ENCODE measurements at places on chromosomes 2 and 18.
A peak's percentile ranks its signal among the peaks of the same experiment; 100 is the strongest.

DNA sequence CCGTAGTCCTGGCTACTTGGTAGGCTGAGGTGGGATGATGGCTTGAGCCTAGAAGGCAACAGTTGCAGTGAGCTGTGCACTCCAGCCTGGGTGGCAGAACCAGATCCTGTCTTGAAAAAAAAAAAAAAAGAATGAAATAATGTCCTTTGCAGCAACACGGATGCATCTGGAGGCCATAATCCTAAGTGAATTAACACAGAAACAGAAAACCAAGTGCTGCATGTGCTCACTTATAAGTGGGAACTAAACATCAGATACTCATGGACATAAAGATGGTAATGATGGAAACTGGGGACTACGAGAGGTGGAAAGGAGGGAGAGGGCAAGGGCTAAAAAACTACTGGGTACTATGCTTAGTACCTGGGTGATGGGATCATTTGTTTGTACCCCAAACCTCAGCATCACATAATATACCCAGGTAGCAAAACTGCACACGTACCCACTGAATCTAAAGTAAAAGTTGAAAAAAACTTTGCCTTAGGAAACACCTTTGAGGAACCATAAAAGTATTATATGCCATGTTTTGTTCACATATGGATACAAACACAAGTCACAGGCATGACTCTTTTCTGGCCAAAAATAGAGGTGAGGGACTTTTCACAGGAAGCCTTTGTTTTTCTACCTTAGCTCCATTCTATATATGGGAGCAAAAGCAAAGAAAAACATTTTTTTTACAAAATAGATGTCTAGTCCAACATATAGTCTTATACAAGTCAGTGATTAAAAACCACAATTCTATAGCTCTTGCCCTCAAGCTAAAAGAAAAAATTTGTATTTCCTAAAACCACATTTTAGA, 36.6 kb downstream of the GPR155 start:
- DNase-seq = no peak

DNA sequence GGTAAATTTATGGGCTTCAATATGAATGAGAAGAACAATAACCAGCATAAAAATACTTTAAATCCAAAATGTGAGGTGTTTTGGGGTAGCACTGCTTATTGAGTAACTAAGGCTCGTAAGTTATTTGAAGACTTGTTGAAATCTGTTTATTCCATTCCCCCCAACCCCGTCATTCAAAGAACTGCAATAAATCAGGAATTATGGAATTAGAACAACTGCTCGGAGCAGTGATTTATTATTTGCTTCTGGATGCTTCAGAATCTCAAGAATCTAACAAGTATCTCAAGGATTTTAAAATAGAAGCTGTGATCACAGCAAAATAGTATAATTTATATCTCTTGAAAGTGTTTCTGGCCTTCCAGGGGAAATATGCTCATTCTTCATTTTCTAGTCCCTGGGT, 86.8 kb downstream of the EML6 start:
- DNase-seq = no peak

DNA sequence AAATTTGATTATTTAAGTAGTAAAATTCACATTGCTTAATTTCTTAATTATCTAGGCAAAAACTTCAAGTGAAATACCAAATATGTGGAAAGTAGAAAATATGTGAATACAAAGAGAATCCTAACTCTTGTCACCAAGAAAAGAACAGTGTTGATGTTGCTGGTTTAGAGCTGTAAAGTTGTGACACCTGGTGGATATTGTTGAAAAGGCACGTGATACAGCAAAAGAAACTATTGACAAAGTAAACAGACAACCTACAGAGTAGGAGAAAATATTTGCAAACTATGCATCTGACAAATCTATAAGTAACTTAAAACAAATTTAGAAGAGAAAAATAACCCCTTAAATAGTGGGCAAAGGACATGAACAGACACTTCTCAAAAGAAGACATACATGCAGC, 25.6 kb upstream of the ZC3H15 start:
- DNase-seq = no peak

DNA sequence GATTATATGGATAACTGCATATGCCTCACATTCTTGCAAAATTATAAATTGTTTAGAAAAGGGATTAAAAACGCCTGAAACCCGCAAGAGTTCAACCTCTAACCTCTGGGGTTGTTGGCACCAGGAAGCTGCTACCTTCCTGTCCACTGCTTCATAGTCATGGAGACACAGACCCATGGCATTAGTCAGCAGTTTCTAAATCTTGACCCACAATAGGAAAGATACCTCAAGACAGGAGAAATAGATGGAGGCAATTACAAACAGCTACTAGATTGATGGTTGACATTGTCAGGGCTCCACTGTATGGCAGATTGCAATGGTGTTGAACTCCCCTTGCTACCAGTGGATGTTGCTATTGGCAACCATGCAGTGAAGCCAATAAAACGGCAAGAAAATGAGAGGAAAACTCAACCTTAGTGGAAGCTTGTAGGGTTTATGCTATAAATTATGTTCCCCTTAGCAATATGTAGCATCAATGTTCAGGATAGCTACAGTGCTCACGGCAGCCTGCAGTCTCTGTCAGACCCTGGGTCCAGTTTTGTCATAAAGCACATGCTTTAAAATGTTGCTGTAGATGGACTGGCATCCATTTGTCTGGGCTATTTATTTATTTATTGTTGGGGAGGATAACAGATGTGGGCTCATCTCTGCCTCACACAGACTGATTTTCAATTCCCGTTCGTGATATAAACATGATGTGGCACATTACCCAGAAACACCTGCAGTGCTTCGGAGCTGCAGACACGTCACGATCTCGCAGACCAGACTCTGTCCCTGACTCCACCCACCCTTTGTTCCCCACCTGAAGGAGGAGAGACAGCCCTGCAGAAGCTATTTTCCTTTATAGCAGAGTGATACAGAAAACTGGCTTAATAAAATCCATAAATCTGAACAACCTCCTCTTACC, 233.4 kb downstream of the AGPS start:
- no peak for DNase-seq

DNA sequence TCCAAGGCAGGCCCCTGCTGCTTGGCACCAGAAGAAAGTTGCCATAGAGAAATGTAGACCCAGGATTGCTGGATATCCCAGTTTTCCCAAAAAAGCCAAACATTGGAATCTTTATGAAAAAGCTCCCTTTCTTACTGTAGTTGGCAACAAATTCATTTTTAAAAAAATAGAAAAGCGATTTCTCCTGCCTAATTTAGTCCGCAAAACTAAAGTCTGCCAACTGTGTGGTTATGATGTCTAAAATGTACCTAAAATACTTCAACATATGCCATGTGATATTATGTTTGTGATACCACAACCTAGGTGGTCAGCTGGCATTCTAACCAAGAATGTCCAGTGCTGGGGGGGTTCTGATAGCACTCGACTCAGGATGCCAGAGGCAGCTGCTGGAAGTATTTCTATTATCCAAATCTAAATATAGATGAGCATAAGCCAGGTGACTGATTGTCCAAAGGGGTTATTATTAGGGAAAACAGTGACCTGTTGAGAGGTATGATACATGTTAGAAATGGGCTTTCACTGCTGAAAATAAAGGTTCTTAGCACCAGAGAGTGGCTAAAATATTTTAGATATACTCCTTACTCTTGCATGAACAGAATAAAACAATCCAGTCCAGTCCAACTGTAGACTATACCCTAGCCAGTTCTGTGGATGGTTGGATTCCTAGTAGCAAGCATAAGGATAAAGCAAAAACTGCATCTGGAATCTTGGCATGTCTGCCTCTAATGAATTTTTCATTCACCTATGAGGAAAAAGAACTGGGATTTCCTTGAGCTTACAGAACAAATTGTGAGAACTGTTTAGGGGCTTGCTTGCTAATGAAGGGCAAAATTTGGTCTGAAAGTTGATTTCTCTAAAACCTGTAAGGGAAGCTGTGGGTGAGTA, 101.7 kb downstream of the STK39 start:
- DNase-seq = no peak

DNA sequence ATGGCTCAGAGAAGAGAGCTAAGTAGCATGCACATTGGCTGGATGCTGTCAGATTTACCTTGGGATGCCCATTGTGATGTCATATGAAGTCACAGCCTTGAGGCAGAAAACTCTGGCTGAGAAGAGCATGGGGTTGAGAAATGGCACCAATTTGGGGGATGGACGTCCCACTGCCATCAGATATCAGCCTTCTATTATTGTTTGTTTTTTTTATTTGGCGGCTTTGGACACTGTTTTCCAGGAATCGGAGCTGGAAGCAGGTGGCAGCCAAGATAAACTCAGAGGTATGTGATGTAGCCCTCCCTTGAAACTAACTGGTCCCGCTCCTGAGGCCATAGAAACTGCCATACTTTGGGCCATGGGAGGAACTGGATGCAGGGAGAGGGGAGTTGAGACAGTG, 40.6 kb downstream of the GCKR start:
- no peak for DNase-seq

GRCh38 chr2:46175419-46175818, 121.8 kb upstream of the EPAS1 start:
- no peak for DNase-seq

DNA sequence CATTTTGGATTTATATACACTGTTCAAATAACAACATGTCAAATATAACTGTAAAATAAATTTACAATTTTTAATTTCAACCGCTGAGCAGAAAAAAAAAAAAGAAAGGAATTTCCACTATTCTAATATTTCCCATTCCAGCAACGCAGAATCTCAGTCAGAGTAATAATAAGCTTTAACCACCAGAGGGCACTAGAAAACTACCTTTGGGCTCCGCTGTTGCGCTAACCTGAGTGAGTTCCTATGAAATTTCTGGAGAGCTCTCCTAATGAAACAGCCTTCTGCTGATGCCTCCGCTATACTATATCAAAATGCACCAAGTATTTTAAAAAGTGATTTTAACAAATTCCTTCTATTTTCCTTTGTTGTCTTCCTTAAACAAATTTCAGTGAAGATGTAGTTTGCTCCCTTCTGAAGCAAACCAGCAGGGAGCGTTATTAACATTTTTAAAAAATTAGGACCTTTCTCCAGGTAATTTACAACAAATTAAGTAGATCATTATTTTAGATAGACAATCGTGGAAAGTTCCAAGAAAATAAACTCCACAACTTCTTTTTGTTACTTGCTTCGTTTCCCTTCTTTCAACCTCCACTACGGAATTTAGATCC, 23.0 kb downstream of the ERMN start:
- peak; percentile 8 for DNase-seq

DNA sequence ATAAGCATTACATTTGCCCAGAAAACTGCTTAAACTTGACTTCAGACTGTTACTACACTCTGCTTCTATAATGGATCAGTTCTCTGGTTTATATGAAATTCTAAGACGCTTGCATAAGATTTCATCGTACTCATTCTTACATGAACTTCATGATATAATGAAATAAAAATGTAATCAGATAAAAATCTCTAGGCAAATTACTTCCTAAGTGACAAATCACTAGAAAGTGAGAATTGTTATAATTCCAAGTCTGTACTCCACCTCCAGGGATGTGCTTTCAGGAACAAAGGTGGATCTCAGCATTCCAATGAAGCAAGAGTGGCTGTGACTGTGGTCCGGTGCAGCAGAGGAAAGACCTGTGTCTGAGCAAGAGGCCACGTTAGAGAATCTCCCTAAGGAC, 226.2 kb downstream of the PIEZO2 start:
- no peak for DNase-seq

DNA sequence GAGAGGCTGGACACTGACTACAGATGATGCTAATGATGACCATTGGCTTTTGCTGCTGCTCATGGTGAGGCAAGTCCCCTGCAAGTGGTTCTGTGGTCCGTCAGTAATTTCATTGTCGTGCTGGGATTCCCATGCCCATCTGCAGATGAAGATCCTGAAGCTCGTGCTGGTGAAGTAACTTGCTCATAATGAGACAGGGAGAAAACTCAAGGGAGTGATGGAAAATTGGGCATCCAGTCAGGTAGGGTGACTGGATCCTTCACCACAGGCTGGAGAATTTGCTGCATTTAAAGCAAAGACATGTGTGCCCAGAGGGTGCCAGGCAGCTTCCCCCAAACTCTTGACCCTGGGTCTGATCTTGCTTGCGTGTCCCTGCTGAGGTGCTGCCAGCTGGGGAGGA, 125.6 kb downstream of the TSN start:
- no peak for DNase-seq

DNA sequence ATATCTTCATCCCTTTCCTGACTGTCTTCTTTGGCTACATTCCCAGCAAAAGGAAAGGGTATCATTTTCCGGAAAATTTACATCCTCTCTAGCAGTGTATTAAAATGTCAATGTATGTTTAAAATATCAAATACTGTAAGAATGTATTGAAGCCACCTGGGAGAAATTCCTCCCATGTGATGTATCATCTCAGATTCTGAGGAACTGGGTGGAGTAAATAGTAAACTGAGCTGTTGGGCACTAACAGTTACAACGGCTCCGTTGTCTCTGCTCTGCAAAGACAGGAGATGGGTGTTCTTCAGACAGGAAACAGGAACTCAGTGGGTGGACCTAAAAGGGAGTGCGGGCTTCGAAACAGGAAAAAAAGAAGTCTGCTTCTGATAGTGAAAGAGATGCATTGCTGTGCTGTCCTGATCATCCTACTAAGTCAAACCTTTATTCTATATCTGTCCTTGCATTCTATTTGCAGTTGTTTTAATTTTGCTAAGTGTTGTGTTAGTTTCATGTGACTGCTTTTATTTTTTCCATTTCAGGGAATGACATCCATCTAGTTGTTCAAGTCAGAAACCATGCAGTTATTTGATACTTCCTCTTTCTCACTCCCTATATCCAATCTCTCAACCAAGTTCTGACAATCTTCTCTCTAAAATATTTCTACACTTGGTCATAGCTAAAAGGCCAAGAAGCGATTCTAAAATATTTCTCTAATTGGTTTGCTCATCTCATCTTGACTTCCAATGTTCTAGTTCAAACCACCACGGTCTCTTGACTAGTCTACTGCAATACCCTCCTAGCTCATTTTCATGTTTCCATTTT, 19.4 kb downstream of the DOK1 start:
- no peak for DNase-seq

DNA sequence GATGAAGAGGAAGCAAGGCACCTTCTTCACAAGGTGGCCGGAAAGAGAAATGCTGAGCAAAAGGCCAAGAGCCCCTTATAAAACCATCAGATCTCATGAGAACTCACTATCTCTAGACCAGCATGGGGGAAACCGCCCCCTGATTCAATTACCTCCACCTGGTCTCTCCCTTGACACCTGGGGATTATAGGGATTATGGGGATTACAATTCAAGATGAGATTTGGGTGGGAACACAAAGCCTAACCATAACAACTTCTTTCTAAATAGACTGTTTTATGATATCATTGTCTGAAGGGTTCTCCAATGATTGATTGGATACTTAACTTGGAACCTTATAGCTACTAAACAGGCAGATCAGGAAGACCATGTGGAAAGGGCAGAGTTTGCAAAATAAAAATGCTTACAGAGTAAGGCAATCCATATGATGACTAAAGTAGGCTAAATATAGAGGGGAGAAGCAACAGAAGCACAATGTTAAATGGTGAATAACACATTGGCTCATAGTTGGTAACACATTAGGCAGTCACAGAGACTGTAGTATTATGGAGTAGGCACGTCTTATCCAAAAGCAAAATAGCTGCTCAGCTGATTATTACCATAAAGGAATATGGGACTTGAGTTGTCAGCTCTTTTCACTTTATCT, 179.0 kb downstream of the BARD1 start:
- no peak for DNase-seq

Measured in heart right ventricle (tissue), 16 donors.